Hepatocyte (in vitro differentiated cells): ENCODE measurements at places on chromosomes 7 and 10. TPM values are rescaled to one million over a fixed set of nuclear protein-coding genes. Genes with fewer than 3 reads are reported as not detected.

The NUDT13 gene
- 3.4 and 3.9 TPM in 2 replicates for total RNA-seq

The PLEKHS1 gene
- total RNA-seq, result 0.23 TPM in 1 of 2 replicates, not detected in the other

The MYL10 gene
- total RNA-seq, result 0.23 and 0.60 TPM in 2 replicates

The BLNK gene
- total RNA-seq, result 4.8 and 6.9 TPM in 2 replicates

The GPR15LG gene
- 0.52 and 2.6 TPM in 2 replicates for total RNA-seq

The PRSS37 gene
- total RNA-seq, result not detected in 2 replicates

The ENKUR gene
- total RNA-seq, result 1.4 and 3.1 TPM in 2 replicates

The GARIN1A gene
- 0.40 and 0.67 TPM in 2 replicates for total RNA-seq

The NACAD gene
- total RNA-seq, result 1.2 and 1.4 TPM in 2 replicates

The CHRM2 gene
- total RNA-seq, result 5.3 and 7.5 TPM in 2 replicates

The SMO gene
- 46.2 and 48.8 TPM in 2 replicates for total RNA-seq

The SPDYE3 gene
- total RNA-seq, result not detected in 2 replicates

The SFXN2 gene
- total RNA-seq, result 6.2 and 17.5 TPM in 2 replicates

The ACTR1A gene
- total RNA-seq, result 84.1 and 90.7 TPM in 2 replicates

GRCh38 chr10:17228091-17229015 lies at the start of gene VIM:
VIM (plus strand) TSS chr10:17228241; CDS start chr10:17229423, 1,182 bp downstream.
- H3K4me3 ChIP-seq, result peak within 1 kb of the TSS; percentile 76
- peaks cover 23% of the 10 kb centered on the region for H3K27me3 ChIP-seq

DNA sequence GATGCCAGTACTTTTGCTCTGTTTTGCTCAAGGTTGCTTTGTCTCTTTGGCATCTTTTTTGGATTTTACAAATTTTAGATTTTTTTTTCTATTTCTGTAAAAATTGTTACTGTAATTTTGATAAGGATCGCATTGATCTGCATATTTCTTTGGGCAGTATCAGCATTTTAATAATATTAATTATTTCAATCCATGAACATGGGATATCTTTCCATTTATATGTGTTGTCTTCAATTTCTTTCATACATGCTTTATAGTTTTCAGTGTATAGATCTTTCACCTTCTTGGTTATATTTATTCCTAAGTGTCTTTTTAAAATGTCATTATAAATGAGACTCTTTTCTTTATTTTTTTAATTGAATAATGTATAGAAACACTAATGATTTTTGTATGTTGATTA lies 301.6 kb upstream of the SEMA3D start:
- H3K27ac ChIP-seq, result no peak overlapping the region
- DNase-seq, result no peak
- no peaks in the 10 kb centered on the region for H3K36me3 ChIP-seq
- no peaks in the 10 kb centered on the region for H3K27me3 ChIP-seq

GRCh38 chr7:86648169-86648568 lies 4.5 kb downstream of the GRM3 start:
- no peak overlapping the region for H3K4me3 ChIP-seq
- no peaks in the 10 kb centered on the region for H3K36me3 ChIP-seq
- no peak overlapping the region for H3K27ac ChIP-seq
- peaks cover 55% of the 10 kb centered on the region for H3K27me3 ChIP-seq
- DNase-seq, result no peak
- peaks cover 5% of the 10 kb centered on the region for H3K4me1 ChIP-seq

GRCh38 chr7:28520074-28521015 lies 108.0 kb downstream of the CREB5 start:
- H3K4me3 ChIP-seq, result no peak overlapping the region
- peaks cover 7% of the 10 kb centered on the region for H3K27me3 ChIP-seq
- H3K4me1 ChIP-seq, result peaks cover 17% of the 10 kb centered on the region
- peak overlapping the region; percentile 3 for H3K27ac ChIP-seq

DNA sequence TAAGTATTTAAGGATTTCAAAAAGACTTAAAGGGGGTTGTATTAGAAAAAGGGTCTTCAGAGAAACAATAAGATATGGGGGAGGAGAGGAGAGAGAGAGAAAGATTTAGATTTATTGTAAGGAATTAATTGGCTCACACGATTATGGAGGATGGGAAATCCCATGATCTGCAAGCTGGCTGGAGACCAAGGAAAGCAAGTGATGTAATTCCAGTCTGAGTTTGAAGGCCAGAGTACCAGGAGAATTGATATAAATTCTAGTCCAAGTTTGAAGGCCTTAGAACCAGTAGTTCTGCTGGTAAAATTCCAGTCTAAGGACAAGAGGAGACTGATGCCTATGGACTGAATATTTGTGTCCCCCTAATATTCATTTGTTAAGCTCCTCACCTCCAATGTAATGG lies 20.6 kb upstream of the SLC13A1 start:
- H3K36me3 ChIP-seq, result no peaks in the 10 kb centered on the region
- no peaks in the 10 kb centered on the region for H3K4me1 ChIP-seq
- H3K27me3 ChIP-seq, result no peaks in the 10 kb centered on the region
- no peak overlapping the region for H3K27ac ChIP-seq
- no peak for DNase-seq

- H3K27me3 ChIP-seq, result peaks cover 27% of the 10 kb centered on the region
- no peaks in the 10 kb centered on the region for H3K4me1 ChIP-seq
- no peak overlapping the region for H3K27ac ChIP-seq
- no peaks in the 10 kb centered on the region for H3K36me3 ChIP-seq
- DNase-seq, result no peak
- H3K4me3 ChIP-seq, result no peak overlapping the region
These were observed 49.9 kb downstream of the SORCS3 start for GRCh38 chr10:104690959-104691358.

GRCh38 chr10:1359626-1359955 lies 303.4 kb downstream of the WDR37 start:
- H3K27ac ChIP-seq, result no peak overlapping the region
- no peak for DNase-seq

DNA sequence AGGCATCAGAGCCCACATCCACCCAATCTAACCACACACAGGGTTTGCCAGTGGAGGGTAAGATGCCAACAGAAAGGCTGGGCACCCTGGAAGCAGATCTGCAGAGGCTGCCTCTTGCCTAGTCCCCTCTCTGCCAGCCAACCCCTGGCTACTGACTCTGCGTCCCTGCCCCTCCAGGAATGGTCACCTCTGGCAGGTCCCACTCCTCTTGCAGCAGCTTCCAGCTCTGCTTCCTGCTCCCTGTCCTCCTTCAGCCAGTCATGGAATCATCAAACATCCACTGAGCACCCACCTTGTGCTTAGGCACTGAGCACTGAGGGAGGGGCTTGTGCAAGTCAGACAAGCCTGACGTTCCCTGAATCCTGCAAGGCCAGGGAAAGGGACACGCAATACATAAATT lies 20.1 kb upstream of the HABP2 start:
- H3K27ac ChIP-seq, result no peak overlapping the region
- no peaks in the 10 kb centered on the region for H3K4me1 ChIP-seq
- H3K36me3 ChIP-seq, result no peaks in the 10 kb centered on the region
- no peaks in the 10 kb centered on the region for H3K27me3 ChIP-seq
- H3K4me3 ChIP-seq, result no peak overlapping the region

GRCh38 chr7:18166002-18166401 lies 138.4 kb upstream of the PRPS1L1 start:
- no peaks in the 10 kb centered on the region for H3K27me3 ChIP-seq
- H3K4me1 ChIP-seq, result peaks cover 7% of the 10 kb centered on the region
- no peak overlapping the region for H3K4me3 ChIP-seq
- DNase-seq, result no peak

GRCh38 chr7:26280097-26280496 lies 11.6 kb upstream of the SNX10 start:
- no peaks in the 10 kb centered on the region for H3K36me3 ChIP-seq
- DNase-seq, result no peak
- H3K27me3 ChIP-seq, result no peaks in the 10 kb centered on the region

DNA sequence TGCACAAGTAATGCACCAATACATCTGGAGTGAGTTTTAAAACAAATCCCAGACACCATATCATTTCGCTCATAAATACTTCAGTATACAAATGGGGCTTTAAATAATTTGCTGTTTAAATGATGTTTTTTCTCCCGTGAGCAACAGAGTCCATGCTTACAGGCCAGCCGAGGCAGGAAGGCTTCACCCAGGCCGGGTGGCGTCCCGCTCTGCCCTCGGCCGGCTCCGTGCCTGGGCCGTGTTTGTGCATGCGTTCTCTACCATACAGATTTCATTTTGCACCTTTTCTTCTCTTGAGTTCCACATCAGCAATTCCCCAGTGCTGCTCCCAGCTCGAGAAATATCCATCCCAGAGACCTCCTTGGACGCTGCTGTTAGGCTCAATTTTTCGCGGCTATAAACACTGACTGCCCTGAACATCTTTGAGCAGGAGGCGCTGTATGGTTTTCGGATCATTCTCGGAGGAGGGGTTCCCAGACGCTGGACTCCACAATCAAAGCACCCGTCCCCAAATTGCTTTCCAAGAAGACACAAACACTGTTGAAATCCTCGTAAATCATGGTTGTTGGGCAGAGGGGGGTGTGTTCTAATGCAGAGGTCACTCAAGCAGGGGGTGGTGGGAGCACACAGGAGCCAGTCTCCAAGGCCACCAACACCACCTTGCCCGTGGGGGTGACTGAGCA lies 91.6 kb downstream of the MICALL2 start:
- H3K4me1 ChIP-seq, result peaks cover 11% of the 10 kb centered on the region
- H3K36me3 ChIP-seq, result no peaks in the 10 kb centered on the region
- no peak overlapping the region for H3K4me3 ChIP-seq

DNA sequence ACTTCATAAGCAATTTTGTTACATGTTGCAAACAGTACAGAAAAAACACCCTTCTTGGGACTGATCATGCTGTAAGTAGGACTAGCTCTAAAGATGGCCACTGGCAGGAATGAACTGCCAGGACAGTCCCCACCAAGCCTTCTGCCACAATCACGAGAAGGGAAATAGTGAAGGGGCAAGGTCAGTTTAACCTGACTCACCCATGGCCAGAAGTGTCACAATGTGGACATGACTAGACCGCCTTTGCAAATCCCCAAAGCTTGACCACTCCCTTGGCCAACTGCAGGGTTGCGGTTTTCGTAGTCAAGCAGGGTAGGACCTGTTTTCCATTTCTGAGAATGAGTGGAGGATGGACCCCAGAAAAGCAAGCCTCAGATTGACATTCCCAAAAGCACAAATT lies 19.4 kb upstream of the FRAT2 start:
- no peaks in the 10 kb centered on the region for H3K36me3 ChIP-seq
- no peak overlapping the region for H3K4me3 ChIP-seq
- H3K27me3 ChIP-seq, result no peaks in the 10 kb centered on the region
- DNase-seq, result no peak

DNA sequence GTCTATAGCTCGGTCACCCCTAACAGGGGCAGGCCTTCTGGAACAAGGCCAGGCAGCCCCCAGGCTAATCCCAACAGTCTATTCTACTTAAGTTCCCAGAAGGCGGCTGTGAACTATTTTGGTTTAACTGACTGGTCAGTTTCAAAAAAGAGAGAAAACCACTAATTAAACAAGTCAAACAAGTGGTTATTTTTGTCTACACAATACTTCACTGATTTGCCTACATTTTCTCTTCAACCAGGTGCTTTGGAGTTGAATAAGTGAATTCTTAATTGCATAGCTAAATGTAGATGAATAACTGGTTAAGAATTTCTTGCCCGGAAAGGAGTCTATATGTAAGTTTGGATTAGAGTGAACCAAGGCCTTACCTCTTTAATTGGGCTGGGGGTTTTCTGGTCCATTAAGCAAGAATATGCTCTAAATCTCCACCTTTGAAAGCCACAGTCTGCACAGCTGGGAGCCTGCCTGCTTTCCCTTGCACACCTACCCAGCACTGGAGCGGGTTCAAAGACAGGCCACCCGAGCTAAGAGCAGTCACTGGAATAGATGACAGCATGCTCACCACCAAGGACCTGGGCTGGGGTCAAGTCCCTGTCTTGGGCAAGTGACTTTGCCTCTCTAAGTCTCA lies 70.4 kb downstream of the TBXAS1 start:
- H3K4me3 ChIP-seq, result no peak overlapping the region
- H3K27ac ChIP-seq, result no peak overlapping the region
- no peaks in the 10 kb centered on the region for H3K4me1 ChIP-seq
- no peak for DNase-seq
- no peaks in the 10 kb centered on the region for H3K36me3 ChIP-seq
- H3K27me3 ChIP-seq, result no peaks in the 10 kb centered on the region

DNA sequence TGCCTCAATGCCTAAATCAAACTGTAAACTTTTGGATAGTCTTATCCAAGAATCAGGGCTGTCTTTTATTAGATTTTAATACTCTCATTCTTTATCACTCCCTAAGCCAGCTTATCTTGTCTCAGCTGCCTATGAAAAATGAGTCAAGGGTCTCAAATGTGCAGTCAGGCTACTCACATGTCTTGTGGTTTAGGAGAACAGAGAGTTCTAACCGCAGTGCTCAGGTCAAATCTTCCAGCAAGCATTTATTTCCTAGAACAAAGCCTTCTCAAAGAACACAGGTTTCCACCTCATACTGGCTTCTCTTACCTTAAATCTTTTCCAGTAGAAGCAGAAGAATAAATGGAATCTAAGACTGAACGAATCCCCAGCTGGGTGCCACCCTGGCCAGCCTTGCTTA lies 23.5 kb downstream of the HTR5A start:
- no peaks in the 10 kb centered on the region for H3K4me1 ChIP-seq
- no peaks in the 10 kb centered on the region for H3K36me3 ChIP-seq
- H3K4me3 ChIP-seq, result no peak overlapping the region
- DNase-seq, result no peak
- H3K27ac ChIP-seq, result no peak overlapping the region
- no peaks in the 10 kb centered on the region for H3K27me3 ChIP-seq

DNA sequence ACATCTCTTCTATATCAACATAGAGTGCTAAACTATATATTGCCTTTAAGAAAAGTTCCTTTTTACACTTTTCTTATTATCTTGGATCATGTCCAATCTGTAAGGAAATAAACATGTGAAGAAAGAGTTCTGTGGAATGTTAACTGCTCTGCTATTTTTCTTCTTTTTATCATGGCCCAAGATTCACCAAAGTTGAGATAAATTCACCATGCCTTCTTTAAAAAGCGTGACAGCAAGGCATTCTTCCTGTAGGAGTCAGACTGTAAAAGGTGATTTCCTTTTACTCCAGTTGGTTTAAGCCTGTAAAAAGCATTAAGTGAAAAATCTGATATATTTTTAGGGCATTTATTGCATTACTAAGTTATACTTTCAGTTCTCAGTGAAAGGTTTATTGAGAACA lies 165.7 kb upstream of the FZD1 start:
- H3K4me3 ChIP-seq, result no peak overlapping the region
- H3K27ac ChIP-seq, result no peak overlapping the region
- DNase-seq, result no peak
- H3K4me1 ChIP-seq, result no peaks in the 10 kb centered on the region

DNA sequence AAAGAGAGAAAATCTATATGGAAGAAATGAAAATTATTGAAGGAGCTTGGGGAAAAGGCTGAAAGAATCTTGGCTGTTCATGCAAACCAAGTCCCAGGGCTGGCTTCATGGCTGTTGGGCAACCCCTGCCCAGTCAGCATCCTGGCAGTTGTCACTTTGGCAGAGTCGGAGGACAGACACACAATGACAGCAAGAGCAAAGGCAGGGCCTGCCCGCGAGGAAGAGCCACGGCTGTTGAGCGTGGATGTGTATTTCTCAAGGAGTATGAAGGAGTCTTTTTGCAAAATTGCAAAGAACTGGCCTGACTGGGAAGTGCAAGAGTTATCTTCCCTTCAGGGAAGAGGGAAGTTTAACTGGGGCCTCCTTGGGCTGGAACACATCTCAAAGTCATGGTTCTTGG lies 11.7 kb downstream of the PTPRE start:
- no peaks in the 10 kb centered on the region for H3K36me3 ChIP-seq
- no peaks in the 10 kb centered on the region for H3K27me3 ChIP-seq
- no peak overlapping the region for H3K27ac ChIP-seq
- no peak overlapping the region for H3K4me3 ChIP-seq
